Upper lobe of right lung (tissue), 1 donor: ENCODE measurements at places on chromosomes 12 and 14. TPM values are rescaled to one million over a fixed set of nuclear protein-coding genes. Genes with fewer than 3 reads are reported as not detected.

DNA sequence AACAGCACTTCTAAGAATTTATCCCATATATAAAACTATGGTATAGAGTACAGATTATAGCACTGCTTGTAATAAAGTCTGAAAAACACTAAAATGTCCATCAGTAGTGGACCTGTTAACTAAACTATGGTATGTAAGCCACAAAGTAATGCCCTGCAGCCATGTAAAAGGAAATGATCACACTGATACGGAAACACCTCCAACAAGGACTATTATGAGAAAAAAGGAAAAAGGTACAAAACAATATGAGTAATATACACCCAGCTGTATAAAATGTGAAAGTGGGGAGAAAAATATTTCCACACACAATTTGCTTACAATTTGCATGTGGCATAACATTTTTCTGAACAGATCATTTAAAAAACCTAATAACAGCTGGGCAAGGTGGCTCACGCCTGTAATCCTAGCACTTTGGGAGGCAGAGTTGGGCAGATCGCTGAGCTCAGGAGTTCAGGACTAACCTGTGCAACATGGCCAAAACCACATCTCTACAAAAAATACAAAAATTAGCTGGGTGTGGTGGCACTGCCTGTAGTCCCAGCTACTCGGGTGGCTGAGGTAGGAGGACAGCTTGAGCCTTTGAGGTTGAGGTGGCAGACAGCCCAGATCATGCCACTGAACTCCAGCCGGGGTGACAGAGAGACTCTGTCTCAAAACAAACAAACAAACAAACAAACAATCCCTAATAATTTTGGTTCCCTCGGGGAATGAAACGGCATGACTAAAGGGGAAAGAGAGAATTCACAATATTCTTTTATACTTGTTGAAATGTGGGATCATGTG is 250.5 kb downstream of the MED13L start:
- no peak for DNase-seq
- no peaks in the 10 kb centered on the region for H3K4me1 ChIP-seq
- H3K27ac ChIP-seq, result no peak overlapping the region

The LYZ gene
- 1,056 TPM for total RNA-seq

DNA sequence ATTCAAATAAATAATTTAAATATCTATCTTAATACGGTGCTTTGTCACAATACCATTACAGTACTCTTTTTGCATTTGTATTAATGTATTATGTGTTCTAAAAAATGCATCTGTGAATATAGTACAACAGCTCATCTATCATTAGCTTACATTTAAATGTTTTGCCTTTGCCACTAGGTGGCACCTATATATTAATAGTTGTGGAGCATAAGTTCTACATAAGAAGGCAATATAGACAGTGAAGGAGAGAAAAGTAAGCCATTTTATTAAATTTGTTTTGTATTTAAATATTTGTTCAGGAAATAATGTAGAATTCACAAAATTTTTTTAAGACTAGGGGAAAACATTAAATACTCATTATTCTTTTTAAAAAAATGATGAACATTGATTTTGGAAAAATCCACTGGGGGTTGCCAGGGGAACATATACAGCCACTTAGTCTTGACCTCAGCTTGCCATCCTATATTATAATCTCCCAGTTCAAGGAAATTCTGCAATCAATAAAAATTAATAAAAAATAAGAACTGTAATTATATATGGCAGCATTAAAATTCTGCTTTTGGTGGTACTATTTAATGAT is 9.8 kb downstream of the CCER1 start:
- no peak overlapping the region for H3K27ac ChIP-seq
- H3K4me3 ChIP-seq, result no peak overlapping the region
- H3K36me3 ChIP-seq, result no peaks in the 10 kb centered on the region
- H3K27me3 ChIP-seq, result no peaks in the 10 kb centered on the region
- no peak for DNase-seq

GRCh38 chr12:106344131-106344530 is 13.4 kb upstream of the POLR3B start:
- DNase-seq, result no peak
- no peak overlapping the region for H3K27ac ChIP-seq
- H3K4me1 ChIP-seq, result peaks cover 16% of the 10 kb centered on the region
- H3K27me3 ChIP-seq, result no peaks in the 10 kb centered on the region
- peaks cover 24% of the 10 kb centered on the region for H3K36me3 ChIP-seq

The CLEC4A gene
- total RNA-seq, result 8.3 TPM

The KRT82 gene
- total RNA-seq, result not detected

DNA sequence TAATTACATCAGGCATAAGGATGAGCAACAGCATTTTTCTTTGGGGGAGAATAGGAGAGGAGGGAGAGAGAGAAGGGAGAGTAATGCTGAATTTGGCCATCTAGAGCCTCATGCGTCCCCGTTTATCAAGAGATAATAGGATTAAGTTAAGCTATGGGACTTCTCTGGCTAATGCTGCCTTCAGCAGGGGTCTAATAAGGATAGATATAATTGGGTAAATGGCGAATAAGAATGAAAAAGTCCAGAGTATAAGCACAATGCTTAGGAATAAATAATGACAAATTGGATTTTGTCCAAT is 470.0 kb downstream of the EGLN3 start:
- H3K4me1 ChIP-seq, result no peaks in the 10 kb centered on the region
- no peaks in the 10 kb centered on the region for H3K36me3 ChIP-seq
- no peak for DNase-seq
- no peak overlapping the region for H3K4me3 ChIP-seq
- H3K27me3 ChIP-seq, result no peaks in the 10 kb centered on the region

DNA sequence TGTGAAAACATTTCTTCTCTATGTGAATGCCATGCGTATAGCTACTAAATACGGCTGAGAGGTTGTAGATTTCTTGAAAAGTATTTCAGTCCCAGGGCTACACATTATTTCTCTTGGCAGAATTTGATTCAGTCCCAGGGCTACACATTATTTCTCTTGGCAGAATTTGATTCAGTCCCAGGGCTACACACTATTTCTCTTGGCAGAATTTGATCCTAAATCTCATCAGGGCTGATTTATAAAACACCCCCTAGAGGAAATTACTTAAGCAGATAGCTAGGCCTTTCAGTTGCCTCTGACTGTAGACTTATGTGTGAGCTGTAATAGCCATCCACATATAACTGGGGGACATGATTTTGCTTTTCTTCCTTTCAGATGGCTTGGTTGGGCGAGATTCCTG is 50.4 kb downstream of the AK7 start:
- H3K36me3 ChIP-seq, result no peaks in the 10 kb centered on the region
- no peaks in the 10 kb centered on the region for H3K4me1 ChIP-seq
- H3K4me3 ChIP-seq, result no peak overlapping the region
- DNase-seq, result no peak

The NR1H4 gene
- total RNA-seq, result not detected

The LRTM2 gene
- total RNA-seq, result not detected

- H3K4me1 ChIP-seq, result peaks cover 8% of the 10 kb centered on the region
- H3K27ac ChIP-seq, result no peak overlapping the region
- DNase-seq, result no peak
- no peak overlapping the region for H3K4me3 ChIP-seq
These were observed 71.7 kb downstream of the TRAF3 start for GRCh38 chr14:102848830-102849525.

The RND1 gene
- total RNA-seq, result 7.1 TPM

The CCER1 gene
- not detected for total RNA-seq

DNA sequence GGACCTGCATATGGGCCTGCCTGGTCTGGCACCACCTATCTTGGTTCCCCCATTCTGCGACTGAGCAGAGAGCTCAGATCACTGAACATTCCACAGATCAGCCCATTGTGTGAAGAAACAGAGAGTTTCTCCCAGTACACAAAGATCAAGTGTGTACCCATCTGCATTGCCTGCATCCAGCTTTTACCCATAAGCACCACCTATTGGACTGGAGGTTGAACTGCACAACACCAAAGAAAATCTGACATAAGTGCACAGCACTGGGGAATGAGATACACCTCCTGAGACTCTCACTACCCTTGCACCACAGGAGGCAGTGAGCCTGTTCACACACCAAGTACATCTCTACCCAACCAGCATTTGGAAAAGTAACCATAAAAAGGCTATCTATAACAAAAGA is 362.6 kb upstream of the CLEC14A start:
- DNase-seq, result no peak
- no peak overlapping the region for H3K4me3 ChIP-seq
- no peak overlapping the region for H3K27ac ChIP-seq
- no peaks in the 10 kb centered on the region for H3K36me3 ChIP-seq
- no peaks in the 10 kb centered on the region for H3K4me1 ChIP-seq

The TAS2R19 gene
- total RNA-seq, result 3.2 TPM

GRCh38 chr12:70657616-70658286 is 20.5 kb upstream of the PTPRB start:
- no peaks in the 10 kb centered on the region for H3K4me1 ChIP-seq
- H3K4me3 ChIP-seq, result no peak overlapping the region
- DNase-seq, result no peak
- no peaks in the 10 kb centered on the region for H3K36me3 ChIP-seq
- no peak overlapping the region for H3K27ac ChIP-seq

The DCN gene
- 753 TPM for total RNA-seq
